ENCODE measurements at places on chromosomes 2 and 18.

DNA sequence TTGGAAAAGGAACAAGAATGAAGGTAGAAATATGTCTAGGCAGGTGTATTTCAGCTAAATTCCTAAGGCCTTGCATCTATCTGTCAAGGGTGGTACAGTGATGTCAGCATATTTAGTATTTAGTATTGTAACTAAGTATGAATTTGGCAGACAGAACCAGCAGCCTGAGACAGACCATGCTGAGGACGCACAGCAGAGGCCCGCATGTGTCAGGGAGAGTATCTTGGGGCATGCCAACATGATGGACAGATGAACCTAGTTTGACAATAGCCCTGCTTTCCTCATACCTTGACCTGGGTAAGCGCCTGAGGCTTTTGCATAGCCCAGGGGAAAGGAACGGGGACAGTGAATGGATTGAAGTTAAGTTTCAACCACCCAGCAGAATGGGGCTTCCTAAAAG is 33.8 kb upstream of the OSR1 start:
- ATAC-seq = no peak

- ATAC-seq = no peak
Observed at GRCh38 chr2:59947209-59947608, 606.2 kb downstream of the BCL11A start.

DNA sequence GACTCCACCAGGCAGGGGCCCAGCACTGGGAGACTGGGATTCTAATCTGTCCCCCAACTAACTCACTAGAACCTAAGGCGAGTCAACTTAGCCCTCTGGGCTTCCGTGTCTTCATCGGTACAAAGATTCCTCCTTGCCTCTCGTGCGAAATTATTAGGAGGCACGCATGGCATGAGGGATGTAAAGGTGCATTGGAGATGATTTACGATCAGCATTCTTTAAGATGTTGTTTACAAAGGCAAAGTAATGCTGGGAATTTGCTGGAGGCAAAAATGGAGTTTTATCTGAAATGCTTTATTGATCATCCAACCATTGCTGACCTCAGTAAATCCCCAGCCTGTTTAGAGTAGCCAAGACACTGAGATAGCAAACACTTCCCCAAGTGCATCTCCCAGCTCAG is 171.8 kb upstream of the KLHL29 start:
- no peak for ATAC-seq

- no peak for ATAC-seq
Observed at GRCh38 chr2:41728788-41729338, 319.0 kb upstream of the PKDCC start.

DNA sequence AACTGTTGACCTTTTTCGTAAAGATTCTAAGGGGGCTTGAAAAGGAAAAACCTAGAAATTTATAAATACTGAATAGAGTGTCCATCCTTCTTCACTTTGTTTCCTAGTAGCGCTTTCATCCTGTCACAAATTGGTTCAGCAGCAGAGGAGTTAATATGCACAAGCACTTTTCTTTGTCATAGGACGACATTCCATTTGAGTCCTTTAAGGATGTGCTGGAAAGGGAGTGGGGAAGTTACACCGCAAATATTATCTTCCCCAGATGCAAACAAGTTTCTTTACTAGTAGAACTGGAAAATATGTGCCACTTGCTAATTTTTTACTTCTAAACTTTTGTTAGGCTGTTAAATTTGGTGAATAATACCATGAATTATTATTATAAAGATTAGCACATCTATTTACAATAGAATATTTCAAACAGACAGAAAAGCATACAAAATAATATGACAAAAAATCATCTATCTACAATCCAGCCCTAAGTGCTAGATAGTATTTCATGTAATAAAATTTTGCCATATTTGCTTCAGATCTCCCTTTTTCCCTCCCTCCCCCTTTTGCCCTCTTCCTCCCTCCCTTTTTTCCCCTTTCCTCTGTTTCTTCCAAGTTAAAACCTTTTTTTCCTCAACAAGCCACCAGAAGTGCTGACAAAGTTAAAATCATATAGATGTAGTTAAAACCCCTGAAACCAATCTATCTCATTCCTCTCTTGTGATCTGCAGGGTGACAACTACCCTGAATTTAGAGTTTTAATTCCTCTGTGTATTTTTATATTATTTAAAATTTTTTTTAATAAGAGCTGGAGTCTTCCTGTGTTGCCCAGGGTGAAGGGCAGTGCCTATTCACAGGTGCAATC is 50.5 kb upstream of the MAP4K3 start:
- no peak for ATAC-seq

DNA sequence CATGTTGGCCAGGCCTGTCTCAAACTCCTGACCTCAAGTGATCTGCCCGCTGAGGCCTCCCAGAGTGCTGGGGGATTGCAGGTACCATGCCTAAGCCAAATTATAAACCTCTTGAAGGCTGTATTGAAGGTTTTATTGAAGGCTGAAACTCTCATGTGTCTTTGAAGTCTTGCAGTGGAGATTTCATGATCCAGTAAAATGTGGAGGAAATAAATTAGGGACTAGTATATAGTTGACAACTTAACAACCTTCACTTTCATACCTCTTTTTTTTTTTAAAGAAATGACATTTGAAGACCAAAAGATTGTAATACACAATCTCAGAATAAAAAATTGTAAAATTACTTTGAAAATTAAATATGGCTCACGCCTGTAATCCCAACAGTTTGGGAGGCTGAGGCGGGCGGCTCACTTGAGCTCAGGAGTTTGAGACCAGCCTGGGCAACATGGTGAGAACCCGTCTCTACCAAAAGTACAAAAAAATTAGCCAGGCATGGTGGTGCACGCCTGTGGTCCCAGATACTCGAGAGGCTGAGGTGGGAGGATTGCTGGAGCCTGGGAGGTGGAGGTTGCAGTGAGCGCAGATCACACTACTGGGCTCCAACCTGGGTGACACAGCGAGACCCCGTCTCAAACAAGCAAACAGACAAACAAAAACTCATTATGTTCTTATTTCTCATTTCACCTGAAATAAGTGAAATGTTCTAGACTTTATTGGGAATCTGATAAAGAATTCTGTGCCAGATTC is 8.0 kb downstream of the EML4 start:
- no peak for ATAC-seq

GRCh38 chr18:46429649-46430224 is 227.3 kb downstream of the LOXHD1 start:
- no peak for ATAC-seq

- peak; percentile 52 for ATAC-seq
Observed at GRCh38 chr2:71798266-71799012, 345.1 kb downstream of the DYSF start.

DNA sequence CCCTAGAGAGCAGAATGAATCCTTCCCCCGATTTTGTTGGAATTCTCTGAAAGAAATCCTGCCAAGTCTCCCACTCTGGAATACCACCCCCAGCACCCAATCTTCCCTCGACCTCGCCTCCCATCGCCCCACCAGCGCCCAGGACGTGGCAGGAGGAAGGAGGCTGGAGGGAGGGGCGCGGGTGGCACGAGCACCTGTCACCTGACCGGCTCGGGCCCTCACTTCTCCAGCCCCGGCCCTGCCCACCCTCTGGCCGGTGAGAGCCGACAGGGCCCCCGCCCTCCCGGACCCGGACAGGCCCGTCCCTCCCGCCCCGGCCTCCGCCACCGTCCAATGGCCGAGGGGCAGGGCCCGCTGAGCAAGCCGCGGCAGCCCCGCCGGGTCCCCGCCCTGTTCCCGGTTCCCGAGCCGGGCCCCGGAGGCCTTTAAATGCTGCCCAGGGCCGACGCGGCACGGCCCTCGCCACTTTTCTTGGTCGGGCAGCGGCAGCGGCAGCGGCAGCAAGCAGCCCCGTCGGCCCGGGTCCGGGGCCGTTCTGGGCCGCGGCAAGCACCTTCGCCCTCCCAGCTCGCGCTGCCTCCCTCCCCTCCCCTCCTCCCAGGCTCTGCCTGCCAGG is at the start of gene LGALSL:
Gene LGALSL, plus strand, starts transcription at position 393 of the 616 bp plus-strand sequence. CDS start 384 bp downstream, outside the sequence.
- ATAC-seq = peak; percentile 83

GRCh38 chr2:235859651-235860050 is 308.5 kb downstream of the GBX2 start:
- peak; percentile 82 for ATAC-seq

DNA sequence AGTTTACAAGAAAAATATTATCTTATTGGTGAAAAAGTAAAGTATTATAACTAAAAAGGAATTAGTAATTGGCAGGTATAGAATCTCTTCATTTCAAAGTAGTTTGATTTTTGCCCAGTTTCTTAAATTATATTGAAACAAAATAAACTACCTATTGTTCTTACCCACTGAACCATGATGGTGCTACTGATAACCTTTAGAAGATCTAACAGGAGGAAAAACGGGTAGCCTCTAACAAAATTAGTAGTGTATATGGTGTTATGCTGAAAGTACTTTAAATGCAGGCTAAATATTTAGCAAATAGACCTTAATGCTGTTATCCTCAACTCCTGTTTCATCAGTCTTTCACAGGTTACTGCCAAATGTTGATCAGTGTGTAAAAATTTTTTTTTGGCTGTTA is 19.1 kb downstream of the MRPS9 start:
- ATAC-seq = no peak

GRCh38 chr2:39023649-39024048 is 97.2 kb downstream of the SOS1 start:
- ATAC-seq = no peak

DNA sequence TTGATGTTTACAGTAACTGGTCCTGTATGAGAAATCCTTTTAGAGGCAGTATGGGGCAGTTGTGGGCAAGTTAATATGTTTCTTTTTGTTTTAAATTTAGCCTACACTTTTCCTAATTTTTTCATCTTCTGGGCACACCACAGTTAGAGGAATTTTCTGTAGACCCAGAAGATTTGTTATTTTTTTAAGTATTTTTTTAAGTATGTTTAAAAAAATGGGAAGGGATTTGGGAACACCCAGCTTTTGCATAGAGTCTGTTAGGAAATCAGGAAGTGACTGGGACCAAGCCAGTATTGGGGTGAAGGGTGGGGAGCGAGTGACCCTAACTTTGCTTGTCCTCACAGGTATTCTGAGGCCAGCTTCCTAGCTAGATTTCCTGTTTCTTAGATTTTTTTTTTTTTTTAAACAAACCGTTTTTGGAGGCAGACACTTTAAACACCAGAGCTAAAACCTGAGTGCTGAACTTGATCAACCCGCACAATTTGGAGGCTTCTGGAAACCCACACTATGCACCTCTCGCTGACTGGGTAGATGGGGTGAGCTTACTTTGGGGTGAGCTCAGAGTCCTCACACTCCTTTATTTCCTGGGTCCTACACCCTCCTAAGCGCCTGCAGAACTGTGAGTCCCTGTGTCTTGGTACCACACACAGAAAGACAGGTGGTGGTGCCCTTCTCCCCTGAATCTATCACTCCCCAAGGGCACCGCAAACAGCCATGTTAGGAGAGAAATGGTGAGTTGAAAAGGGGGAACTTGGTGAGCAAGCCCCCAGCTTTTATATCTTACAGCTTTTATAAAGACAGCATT is 5.2 kb downstream of the GATA6 start:
- no peak for ATAC-seq

- peak; percentile 78 for ATAC-seq
Observed at GRCh38 chr2:231666171-231667095, 41.9 kb upstream of the PTMA start.

- no peak for ATAC-seq
Observed at GRCh38 chr18:14937271-14937670, 189.3 kb downstream of the ANKRD30B start.

DNA sequence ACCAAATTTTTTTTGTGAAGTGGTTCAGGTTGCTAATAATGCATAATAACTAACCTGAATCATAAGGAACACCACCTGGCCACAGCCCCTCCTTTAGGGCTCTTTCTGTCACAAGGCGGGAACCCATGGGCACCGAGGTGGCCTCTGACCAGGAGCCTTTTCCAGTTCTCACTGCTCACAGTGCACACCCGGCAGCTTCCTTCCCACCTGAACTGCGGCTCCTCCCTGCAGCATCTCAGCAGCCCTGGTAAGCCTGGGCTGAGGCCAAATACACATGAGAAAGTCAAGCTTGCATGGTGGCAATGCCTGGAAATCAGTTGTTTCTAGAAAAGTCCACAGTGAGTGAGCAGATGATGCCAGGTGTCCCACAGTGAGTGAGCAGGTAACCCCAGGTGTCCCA is 77.6 kb upstream of the SNTG2 start:
- ATAC-seq = no peak

DNA sequence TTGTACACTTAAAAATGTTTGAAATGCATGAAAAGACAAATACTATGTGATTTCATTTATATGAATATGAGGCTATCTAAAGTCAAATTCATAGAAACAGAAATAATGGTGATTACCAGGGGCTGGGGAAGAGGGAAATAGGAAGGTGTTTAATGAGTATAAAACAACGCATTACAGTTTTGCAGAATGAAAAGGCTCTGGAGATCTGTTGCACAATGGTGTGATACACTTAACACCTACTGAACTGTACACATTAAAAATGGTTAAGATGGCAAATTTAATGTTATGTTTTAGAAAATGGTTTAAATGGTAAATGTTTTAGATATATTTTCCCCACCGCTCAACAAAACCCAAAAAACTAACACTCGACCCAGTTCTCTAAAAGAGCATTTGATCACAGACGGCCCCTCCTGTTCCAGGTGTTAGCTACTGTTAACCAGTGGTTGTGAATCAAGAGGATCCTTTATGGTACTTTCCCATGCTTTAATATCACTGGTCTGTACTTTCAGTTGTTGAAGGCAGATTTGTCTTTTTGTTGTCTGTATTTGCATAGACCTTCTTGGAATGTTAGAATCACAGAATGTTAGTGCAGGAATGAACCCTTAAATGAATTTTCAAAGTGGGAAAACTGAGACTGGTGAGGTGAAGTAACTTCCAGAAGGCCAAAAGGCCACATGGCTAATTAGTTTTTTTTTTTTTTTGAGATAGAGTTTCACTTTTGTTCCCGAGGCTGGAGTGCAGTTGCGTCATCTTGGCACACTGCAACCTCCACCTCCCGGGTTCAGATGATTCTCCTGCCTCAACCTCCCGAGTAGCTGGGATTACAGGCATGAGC is 10.2 kb downstream of the RAB10 start:
- no peak for ATAC-seq

DNA sequence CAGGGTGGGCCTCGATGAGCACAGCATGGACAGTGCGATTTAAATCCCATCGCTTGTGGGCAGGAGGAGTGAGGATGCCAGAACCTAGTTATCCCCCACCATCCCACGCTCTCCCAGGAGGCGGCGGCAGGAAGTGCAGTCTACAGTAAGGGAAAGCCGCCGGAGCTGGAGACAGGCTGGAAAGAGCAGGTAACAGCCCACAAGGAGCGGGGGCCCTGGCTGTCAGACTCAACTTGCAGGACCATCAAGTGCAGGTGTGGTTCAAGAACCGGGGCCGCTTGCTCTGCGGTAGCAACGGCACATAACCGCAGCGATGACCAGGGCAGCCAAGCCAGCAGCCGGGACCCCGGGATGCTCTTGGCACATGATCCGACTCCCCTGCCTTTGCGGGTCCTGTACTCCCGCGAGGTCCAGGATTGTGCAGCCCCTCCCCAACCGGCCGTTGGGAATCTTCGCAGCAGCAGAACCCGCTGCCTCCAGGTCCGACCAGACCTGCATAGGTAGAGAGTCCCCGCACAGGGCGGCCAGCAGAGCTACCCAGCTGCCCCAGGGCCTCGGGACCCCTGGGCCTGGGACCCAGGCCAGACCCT is 82.1 kb downstream of the BIN1 start:
- peak; percentile 74 for ATAC-seq

- no peak for ATAC-seq
Observed at GRCh38 chr18:62281684-62282083, 43.4 kb upstream of the TNFRSF11A start.

GRCh38 chr18:3993941-3994687 is 461.0 kb downstream of the DLGAP1 start:
- no peak for ATAC-seq
